Left kidney (tissue), 8 donors: ENCODE measurements at places on chromosomes 5 and 9. TPM values are rescaled to one million over a fixed set of nuclear protein-coding genes. Genes with fewer than 3 reads are reported as not detected.

The SOHLH1 gene
- polyA plus RNA-seq: not detected

The XPA gene
- 46.7 TPM for polyA plus RNA-seq

The PNPLA7 gene
- polyA plus RNA-seq: 3.7 TPM

The HAVCR2 gene
- polyA plus RNA-seq: 18.2 TPM

The GABRA6 gene
- polyA plus RNA-seq: not detected

The SLC6A7 gene
- polyA plus RNA-seq: 0.12 TPM

The IL4 gene
- polyA plus RNA-seq: 0.57 TPM

The CER1 gene
- 3.3 TPM for polyA plus RNA-seq

The HAPLN1 gene
- 9.7 TPM for polyA plus RNA-seq

The FBLL1 gene
- polyA plus RNA-seq: 0.48 TPM

The GIN1 gene
- 14.3 TPM for polyA plus RNA-seq

The DNM1 gene
- 231 TPM for polyA plus RNA-seq

The FOXD4L5 gene
- polyA plus RNA-seq: 0.27 TPM

- no peak for DNase-seq
Observed at GRCh38 chr5:149804478-149805450, 74.7 kb downstream of the PPARGC1B start.

DNA sequence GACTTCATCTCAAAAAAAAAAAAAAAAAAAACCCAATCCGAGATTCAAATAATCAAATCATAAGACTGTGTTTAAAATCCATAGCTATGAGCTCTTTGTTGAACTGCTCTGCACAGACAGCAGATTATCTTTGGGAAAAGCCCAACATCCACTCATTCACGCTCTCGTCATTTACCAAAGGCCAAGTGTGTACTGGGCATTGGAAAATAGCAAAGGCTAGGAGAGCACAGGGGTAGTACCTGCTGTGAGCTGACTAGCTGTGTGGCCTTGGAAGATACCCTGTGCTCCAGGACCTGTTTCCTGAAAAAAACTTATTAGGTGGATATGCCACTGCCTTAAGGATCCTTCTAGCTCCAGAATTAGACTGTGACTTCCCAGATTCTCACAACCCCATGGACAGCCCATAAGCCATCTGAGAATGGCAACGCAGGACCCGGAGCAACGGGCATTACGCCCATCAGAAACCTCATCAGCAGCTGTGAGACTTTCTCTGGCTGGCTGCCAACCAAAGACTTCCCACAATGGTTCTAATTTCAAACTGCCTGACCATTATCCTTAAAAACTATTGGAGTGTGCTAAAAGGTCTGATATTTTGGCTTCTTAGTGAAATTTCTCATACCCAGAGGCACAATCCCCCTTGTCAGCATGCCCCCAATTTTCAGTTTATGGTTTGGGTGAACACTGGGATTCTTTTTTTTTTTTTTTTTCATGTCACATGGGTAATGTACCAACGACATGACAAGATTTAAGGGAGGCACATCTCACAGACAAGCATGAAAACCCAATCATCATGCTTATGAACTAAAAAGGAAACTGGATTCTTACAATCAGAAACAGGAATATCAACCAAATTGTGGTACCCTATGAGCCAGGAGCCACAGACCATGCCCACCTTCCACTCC, 16.8 kb downstream of the SERINC5 start:
- DNase-seq: peak; percentile 72

DNA sequence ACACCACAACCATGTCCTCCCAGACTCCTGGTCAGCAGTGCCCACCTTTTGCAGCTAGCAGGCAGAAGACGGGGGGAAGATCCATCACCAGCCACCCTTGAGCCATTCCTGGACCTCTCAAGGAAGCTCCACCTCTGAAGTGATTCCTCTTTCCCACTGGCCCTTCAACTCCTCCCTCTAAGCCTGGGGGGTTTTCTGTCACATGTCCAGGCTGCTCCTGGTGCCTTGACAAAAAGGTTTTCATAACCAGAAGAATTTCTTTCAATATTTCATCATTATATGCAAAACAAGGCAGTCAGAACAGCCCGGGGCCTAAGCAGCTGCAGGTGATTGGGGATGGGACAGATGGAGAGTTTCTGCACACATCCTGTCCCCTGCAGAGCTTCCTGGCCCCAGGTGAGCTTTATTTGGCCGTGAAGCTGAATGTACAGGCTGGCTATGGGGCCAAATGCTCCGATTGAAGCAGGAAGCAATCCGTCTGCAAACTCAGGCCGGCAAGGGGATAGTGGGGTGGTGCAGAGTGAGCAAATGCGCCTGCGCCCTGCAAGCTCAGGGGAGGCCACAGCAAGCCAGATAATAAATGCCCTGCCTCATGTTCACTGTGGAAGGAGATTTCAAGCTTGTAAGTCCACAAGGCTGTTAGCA, 173.5 kb downstream of the C5orf15 start:
- no peak for DNase-seq

DNA sequence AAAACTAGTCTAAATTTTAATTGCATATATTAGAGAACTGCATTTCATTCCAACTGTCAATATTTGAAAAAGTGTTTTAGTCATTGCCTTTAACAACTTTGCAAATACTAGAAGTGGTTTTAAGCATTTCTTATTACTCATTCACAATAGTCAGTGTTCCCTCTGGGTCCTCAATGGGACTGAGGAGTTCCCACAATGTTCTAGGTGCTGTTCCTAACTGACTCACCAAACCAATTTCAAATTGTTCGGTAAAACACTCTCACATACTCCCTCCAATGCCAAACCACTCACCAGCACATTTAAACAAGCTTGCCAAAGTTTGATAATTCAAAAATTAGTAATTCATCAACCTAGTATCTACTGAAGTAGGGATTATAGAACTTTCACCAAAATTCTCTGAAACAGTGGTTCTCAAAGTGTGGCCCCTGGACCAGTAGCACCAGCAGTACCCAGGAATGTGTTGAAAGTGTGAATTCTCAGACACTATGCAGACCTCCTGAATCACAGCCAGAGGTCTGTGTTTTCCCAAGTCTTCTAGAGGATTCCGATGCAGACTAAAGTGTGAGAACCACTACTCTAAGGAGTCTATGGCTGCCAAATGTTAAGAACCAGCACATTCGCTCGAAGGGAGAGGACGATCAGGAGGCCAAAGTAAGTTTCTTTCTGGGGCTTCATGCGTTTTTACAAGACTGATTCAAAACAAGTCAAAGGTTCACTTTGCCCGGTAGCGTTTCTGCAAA, 72.8 kb downstream of the APBA1 start:
- no peak for DNase-seq

DNA sequence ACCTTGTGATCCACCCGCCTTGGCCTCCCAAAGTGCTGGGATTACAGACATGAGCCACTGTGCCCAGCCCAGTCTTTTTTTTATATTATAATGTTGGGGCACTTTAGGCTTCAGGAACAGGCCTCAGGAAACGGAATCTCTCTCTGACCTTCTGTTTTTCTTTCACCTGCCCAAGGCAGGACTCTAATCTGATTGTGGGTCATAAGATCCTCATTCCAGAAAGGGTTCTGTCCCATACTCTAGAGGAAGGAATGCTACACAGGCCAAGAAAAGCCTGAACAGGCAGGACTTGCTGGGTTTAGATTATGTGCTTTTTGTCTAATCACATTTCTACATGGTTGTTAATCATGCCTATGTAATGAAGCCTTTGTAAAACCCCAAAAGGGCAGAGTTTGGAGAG, 1.8 kb upstream of the CCL28 start:
- DNase-seq: no peak

DNA sequence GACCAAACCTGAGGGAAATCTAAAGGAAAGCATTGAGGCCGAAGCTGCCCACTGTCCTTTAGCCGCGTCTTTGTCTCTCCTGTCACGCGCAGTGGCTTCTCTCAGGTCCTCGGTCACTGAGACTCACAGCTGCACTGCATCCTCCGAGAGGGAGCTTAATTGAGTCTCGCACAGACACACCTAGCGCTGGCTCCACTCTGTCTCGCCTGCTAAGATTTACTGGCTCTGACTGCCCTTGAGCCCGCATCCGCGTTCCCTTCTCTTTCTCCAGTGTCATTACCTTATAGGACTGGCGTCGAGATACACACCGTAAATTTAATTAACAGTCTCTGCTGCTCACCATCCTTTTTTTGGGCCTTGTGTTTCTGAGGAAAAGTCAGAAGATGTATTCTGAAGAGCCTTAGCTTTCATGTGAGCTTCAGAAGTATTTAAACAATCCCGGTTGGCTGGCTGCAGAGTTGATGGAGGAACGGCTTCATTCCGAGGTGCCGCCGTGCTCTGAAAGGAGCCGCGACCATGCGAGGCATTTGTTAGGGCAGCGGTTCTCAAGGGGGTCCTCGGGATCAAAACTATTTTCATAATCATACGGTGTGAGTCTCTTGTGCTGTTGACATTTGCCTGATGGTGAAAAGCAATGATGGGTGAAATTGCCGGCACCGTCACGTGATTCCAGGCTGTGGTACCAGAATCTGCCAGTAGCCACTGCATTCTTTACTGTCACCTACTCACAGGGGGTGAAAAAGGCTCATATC, 58.3 kb downstream of the GPR107 start:
- peak; percentile 65 for DNase-seq

DNA sequence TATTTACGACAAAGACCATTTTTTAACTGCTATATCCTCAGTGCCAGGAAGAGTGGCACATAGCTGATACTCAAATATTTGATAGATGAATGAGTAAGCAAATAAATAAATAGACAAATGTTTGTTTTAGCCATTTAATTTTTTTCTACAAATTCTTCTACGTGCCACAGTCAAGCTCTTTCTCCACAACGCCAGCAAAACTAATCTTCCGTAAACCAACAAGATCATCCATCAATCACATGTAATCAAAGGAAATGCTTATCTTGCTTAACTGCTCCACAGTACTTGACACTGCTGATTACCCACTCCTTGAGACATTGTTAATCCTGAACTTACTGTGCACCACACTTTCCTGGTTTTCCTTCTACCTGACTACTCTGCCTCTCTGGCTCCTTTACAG, 136.7 kb downstream of the EDIL3 start:
- no peak for DNase-seq

- DNase-seq: peak; percentile 68
Observed at GRCh38 chr5:102713682-102714231, 41.3 kb upstream of the PAM start.

DNA sequence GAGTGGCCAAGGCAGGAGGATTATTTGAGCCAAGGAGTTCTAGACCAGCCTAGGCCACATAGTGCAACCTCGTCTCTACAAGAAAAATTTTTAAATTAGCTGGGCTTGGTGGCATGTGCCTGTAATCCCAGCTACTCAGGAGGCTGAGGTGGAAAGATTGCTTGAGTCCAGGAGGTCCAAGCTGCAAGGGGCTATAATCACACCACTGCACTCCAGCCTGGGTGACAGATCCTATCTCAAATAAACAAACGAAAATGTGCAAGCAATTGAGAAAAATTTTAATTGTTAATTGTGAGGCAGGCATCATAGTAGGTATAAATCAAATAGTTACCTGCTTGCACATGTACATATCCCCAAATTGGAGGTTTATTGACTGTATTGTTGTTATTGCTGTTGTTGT, 15.3 kb downstream of the ALDH7A1 start:
- DNase-seq: no peak

GRCh38 chr9:133780962-133781827, 43.0 kb upstream of the SARDH start:
- DNase-seq: no peak

- DNase-seq: peak; percentile 46
Observed at GRCh38 chr5:101977729-101978345, 318.2 kb downstream of the SLCO4C1 start.

- DNase-seq: no peak
Observed at GRCh38 chr5:172276214-172276613, 7.3 kb downstream of the UBTD2 start.

GRCh38 chr5:42991404-42992087, 48.6 kb downstream of the ANXA2R start:
- DNase-seq: no peak

- no peak for DNase-seq
Observed at GRCh38 chr9:131304676-131305355, 15.3 kb downstream of the PLPP7 start.

- no peak for DNase-seq
Observed at GRCh38 chr5:161549106-161549505, 2.6 kb upstream of the GABRB2 start.

GRCh38 chr9:129894120-129894823, 59.0 kb downstream of the USP20 start:
- no peak for DNase-seq

DNA sequence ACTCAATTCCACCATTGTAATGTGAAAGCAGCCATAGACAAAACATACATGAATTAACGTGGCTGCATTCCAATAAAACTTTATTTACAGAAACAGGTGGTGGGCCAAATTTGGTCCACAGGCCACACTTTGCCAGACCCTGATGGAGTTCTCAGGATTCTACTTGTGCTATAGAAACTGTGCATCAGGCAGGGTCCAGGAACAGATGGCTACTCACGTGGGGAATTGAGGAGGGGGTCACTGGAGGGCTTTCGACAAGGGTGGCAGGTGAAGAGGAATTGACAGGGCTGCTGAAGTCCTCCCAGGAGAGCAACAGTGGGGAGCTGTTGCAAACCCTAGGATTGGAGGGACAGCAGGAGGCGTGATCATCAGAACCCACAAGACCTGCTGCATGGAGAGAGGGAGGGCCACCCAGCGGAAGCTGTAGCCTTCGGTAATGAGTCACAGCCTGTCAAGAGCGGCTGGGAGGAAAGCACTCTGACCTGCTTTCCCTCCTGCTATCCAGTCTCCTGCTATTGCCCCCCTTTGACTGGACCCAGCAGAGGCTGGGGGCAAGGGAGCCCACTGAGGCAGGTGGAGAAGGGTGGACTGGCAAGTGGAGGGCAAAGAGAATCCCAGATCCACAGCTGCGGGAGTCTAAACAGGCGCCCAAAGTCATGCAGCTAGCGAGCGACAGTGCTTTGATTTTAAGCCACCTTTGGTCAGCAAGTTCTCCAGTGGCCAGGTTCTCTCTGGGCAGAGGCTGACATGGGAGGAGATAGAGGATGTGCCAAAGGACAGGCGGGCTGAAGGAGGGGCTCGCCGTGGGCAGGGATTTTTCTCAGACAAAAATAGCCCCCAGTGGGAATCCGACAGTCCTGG, 138.3 kb upstream of the SMIM23 start:
- DNase-seq: no peak

DNA sequence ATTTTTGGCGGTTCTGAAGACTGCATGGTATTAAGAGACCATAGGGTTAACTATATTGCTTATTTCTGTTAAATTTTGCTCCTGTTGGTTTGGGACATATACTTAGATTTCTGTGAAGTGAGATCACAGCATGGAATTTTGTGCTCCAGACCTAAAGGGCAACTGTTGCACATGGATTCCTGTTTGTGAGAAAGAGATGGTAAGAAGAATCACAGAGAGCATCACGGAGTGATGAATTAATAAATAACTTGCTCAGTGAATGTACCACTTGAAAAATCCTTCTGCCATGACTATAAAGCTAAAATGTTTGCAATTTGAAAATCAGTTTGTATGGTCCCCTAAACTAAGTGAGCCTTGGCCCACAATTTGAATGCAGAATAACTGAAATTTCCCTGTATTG, 4.5 kb downstream of the PSAT1 start:
- DNase-seq: no peak

DNA sequence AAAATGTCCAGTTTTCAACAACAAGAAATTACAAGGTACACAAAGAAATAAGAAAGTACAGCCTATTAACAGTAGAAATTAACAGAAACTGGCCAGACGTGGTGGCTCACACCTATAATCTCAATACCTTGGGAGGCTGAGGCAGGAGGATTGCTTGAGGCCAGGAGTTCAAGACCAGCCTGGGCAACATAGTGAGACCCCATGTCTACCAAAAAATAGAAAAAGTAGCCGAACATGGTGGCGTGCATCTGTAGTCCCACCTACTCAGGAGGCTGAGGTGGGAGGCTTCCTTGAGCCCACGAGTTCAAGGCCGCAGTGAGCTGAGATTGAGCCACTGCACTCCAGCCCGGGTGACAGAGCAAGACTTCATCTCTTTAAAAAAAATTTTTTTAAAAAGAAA, 41.5 kb upstream of the FSD1L start:
- no peak for DNase-seq

- no peak for DNase-seq
Observed at GRCh38 chr9:23842565-23843129, 16.6 kb upstream of the ELAVL2 start.
